ENCODE measurements at places on chromosomes 12 and 14. TPM values are rescaled to one million over a fixed set of nuclear protein-coding genes. Genes with fewer than 3 reads are reported as not detected.
A peak's percentile ranks its signal among the peaks of the same experiment; 100 is the strongest.

DNA sequence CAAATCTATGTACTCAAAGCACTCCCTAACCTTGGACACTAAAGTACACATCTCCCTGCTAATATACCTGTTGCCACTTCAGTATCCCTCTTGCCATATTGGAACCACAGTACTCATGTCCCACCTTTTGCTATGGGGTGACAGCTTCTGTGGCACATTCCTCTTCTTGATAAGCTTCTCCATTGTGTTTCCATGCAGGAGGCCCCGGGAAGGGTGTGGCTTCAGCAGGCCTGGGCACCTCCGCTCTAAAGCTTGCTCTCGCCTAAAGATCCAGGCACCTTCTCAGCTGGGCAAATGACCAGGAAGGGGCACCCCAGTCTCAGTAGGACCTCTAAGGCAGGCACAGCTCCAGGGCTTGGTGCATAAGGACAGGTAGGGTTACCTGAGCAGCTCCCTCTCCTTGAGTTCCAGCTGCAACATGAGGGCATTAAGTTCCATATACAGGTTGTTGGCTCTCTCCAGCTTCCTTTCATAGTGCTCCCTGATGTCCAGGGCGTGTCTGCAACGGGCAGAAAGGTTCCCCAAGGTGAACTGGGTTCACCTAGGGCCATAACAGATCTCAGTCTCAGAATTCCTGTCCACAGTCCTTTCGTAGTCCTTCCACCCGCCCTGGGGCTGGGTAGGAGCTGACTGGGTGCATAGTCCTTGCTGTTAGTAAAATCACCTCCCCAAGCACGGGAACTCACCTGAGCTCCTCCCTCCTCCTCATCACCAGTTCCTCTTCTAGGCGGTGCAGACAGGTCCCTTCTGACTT, 15.9 kb downstream of the MAP3K12 start:
- peak; percentile 68 for DNase-seq

DNA sequence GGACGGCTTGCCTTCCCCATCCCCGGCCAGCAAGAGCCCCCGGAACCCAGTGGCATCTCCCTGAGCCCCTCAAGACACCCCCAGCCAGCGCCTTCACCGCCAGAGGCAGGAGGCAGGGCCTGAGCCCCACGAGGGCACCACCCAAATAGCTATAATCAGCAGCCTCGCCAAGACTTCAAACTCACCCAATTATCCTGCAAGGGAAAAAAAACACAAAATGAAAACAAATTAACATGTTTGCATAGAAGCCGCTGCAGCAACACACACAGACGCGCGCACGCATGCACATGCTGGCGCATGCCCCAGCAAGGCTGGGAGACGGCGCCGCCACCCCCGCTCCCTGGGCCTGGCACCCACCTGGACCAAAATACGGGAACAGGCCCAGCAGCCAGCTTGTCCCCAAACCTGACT, 15.8 kb downstream of the FAM222A start:
- DNase-seq: peak; percentile 78

GRCh38 chr12:118185602-118186397, 49.9 kb downstream of the PEBP1 start:
- DNase-seq: no peak

The MYF6 gene
- not detected for total RNA-seq

The CPNE6 gene
- total RNA-seq: 0.32 TPM

The TSHR gene
- total RNA-seq: 0.29 TPM

The KLRG1 gene
- 2.7 TPM for total RNA-seq

Data from posterior vena cava (tissue), 2 donors.